ENCODE measurements at places on chromosomes 5 and 9.

- no peaks in the 10 kb centered on the region for H3K4me1 ChIP-seq
- no peaks in the 10 kb centered on the region for H3K27me3 ChIP-seq
- H3K36me3 ChIP-seq: peaks cover 15% of the 10 kb centered on the region
- DNase-seq: no peak
- H3K4me3 ChIP-seq: no peak overlapping the region
Measured at GRCh38 chr9:137800196-137801022, 77.2 kb upstream of the CACNA1B start.

GRCh38 chr9:7405924-7406604 lies 393.5 kb downstream of the DMAC1 start:
- no peaks in the 10 kb centered on the region for H3K27me3 ChIP-seq
- H3K36me3 ChIP-seq: no peaks in the 10 kb centered on the region
- no peak for DNase-seq
- no peaks in the 10 kb centered on the region for H3K4me1 ChIP-seq
- no peak overlapping the region for H3K27ac ChIP-seq

DNA sequence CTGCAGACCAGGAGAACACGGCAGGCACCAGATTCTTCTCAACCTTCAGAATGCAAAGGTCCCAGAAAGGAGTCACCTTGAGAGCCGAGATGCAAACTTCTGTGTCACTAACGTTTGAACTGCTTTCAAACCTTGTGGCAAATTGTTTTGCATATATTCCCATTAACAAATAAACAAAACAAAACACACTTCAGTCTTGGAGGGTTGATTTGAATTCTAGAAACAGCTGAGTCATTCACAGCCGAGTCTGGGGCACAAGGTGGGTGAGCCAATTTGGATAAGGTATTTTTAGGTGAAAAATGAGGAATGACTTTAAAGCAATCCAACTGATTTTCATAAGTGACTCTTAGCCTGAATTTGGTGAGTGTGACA lies 38.8 kb upstream of the ANKRD33B start:
- H3K27me3 ChIP-seq: no peaks in the 10 kb centered on the region
- DNase-seq: no peak
- no peak overlapping the region for H3K4me3 ChIP-seq

DNA sequence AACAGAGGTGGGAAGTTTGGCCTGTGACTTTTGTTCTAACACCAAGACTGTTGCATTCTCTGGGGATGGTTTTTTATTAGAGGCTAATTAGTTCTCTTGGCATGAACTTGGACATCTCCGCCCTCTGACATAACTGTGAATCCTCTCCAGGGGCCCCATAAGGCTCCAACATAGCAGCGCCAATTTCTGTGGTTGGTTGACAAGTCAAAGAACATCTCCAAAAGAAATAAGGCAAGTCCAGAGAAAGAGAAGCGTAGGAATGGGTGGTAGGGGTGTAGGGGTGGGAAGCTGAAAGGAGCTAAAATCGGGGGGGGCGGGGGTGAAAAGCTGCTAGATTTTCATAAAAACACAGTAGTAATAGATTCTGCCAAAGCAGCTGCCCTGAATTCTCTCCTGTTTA lies 81.0 kb upstream of the DAB2 start:
- H3K27ac ChIP-seq: no peak overlapping the region
- H3K4me3 ChIP-seq: no peak overlapping the region
- peaks cover 5% of the 10 kb centered on the region for H3K4me1 ChIP-seq
- DNase-seq: no peak

- peaks cover 9% of the 10 kb centered on the region for H3K4me1 ChIP-seq
- no peak overlapping the region for H3K27ac ChIP-seq
- no peaks in the 10 kb centered on the region for H3K27me3 ChIP-seq
- DNase-seq: no peak
Measured at GRCh38 chr9:70404261-70404660, 10.2 kb downstream of the KLF9 start.
